ENCODE measurements at places on chromosomes 1 and 21.

DNA sequence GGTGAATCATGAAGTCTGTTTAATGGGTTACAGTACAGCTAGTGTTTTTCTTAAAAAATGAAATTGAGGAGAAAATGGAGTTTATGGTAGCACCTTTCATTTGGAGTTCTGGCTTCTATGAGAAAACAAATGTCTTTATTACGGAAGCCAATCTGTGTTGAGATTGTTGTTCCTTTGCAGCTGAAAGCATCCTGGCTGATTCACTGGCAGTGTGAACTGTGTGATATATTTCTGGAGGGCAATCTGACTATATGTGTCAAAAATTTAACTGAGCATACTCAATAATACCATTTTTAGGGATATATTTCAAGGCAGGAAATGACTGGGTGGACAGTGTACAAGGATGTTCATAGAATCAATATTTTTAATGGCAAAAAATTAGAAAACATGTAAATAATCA, 46.6 kb upstream of the LYST start:
- no peak for DNase-seq

GRCh38 chr1:21909787-21910503, 27.2 kb downstream of the HSPG2 start:
- DNase-seq: no peak

DNA sequence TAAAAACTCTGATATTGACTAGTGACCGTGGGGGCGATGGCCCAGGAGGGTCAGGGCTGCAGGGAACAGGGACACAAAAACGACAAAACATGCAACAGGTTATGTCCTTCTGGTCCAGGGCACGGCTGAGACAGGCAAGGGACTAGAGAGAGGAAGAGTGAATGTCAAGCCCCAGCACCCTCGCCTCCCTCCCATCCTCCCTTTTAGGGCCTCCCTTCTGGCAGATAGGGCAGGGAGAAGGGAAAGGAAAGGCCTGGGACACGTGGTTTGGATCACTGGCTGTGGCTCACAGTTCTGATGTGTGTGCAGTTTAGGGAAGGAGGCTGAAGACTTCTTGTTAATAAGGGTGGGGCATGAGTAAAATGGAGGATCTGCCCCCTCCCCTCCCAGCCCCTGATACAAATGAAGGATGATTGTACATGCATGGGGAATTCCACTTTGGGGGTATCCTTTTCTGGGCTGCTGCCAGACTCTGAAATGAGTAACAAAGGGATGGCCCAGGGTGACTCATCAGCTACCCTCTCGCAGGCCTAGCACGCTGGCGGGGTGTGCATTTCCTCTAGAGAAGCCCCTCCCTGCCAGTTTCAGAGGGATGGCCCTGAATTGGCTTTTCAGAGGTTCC, 14.2 kb downstream of the CAPN2 start:
- no peak for DNase-seq

GRCh38 chr1:219413536-219413935, 199.4 kb downstream of the ZC3H11B start:
- no peak for DNase-seq

- no peak for DNase-seq
Observed at GRCh38 chr1:15341634-15342407, 67.9 kb upstream of the EFHD2 start.

DNA sequence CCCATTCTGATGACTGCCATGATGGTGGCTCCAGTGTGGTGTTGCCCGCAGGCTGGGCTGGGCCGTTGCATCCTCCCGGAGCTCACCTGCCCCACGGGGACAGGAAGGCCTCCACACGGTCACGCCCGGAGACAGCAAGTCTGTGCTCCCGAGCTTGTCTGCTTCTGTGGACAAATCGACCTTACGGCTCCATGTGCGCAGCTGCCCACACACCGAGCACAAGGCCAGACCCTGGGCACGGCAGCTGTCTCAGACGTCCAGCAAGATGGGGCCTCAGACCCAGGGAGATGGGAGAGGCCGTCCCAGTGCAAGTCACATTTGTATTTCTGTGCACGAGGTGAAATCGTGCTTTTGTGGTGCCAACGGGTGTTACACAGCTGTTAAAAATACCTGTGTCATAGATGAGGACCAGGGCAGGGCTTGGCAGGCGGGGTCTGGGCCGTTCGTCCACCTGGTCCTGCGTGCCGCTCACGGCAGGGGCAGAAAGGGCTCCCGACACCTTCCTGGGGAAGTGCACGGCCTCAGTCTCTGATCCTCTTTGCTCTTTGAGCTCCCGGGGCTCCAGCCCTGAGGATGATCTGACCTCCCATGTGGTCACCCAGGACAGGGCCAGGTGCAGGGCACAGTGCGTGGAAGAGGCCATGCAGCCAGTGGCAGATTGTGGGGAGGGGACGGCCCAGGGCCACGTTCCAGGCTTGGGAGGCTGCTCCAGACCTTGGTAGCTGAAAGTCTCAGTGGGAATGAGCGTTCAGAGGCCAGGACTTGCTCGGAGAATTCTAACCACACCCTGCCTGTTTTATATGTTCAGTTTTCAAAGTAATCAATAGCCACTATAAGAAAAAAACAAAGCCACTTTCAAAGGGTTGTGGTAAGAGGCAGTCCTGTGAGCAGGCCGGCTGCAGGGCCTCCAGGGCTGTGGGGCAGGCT, 13.5 kb downstream of the COL6A1 start:
- DNase-seq: no peak

DNA sequence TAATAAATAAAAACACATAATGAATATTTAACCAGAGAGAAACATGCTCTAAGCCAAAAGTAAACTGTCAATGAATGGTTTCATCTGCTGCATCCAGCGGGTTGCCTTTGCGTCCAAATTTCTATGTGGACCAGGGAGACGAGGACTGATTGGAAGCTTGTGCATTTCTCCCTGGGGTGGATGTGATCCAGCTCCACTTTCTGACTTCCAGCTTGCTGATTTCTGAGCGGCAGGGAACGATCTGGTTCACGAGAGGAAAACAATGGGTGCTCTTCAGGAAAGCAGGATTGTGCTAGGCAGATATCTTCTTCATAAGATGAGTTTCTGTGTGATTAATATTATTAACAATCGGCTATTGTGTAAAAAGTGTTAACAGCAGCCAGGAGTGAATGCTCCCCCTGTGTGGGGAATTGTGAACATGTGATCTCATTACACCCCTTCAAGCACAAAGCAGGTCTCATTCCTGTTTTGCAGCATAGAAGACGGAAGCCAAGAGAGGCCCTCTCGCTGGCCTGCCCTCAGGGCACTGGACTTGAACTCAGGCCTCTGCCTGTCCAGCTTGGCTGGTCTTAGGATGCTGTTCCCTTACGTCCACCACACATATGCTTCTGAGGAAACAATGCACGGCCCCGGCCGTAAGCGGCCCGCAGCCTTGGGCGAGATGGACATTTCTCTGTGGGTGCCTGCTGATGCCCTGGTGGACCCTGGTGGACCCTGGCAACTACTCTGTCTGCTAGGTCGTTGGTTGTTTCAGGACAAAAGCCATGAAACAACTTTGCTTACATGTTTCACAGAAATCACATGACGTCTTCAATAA, 183.4 kb upstream of the C1orf174 start:
- DNase-seq: no peak

DNA sequence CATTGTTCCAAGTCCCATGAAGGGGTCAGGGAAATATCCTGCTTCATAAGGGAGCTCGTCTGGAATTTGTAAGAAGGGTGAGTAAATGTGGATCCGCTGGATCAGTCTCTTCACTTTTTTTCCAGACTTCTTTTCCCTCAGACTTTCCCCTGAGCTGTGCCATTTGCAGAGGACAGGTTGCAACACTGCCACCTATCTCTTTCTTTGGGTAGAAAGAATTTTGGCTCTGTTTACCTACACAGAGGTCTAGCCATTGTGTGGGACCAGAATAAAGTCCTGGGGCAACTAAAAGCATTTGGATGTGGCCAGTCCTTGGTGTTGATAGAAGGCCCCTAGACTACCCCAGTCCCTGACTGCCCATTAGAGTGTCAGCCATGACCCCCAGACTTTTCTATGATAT, 1146.7 kb upstream of the PRMT6 start:
- no peak for DNase-seq

DNA sequence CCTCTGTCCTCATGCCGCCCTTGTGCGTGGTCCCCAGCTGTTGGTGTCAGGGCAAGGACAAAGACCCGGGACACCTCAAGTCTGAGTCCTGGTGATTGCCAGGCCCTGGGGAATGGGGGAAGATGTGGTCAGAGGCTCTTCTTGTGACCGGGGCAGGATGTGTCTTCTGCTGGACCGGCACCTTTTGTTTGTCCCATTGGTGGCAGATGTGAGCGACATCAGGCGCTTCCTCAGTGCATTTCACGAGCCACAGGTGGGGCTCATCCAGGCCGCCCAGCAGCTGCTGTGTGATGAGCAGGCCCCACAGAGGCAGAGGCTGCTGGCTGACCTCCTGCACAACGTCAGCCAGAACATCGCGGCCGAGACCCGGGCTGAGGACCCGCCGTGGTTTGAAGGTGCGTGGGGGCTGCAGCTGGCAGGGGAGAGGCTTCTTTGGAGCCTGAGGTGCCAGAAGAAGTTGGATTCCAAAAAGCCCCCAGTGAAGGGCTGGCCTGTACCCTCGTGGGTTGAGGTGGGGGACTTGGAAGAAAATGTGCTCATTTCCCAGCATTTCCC, 8.4 kb downstream of the DFFB start:
- no peak for DNase-seq

- DNase-seq: no peak
Observed at GRCh38 chr1:25245809-25246599, 1.2 kb downstream of the RSRP1 start.

GRCh38 chr21:31675960-31676359, 16.5 kb downstream of the SOD1 start:
- DNase-seq: no peak

DNA sequence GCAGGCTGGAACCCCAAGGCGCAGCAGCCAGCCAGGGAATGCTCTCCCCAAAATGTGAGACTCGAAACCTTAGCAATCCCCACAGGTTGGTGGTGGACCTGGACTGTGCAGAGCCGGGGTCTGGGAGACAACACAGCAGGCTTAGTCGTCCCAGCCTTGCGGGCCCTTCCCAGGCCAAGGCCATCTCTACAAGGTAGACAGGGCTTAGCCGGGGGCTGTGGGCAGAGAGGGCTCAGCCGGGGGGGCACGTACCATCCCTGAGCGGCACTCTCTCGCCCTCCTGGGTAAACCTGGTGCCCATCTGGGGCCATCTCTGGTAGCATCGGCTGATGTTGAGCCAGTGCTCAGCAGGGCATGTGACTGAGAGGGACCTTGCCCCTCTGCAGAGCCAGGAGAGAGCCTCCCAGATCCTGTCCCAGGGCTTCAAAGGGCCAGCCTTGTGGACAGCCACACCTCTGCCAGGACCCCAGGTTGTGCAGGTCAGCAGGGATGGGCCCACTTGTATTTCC, 2.2 kb upstream of the ACTRT2 start:
- DNase-seq: no peak

- DNase-seq: no peak
Observed at GRCh38 chr1:159214149-159214760, 9.6 kb downstream of the ACKR1 start.

DNA sequence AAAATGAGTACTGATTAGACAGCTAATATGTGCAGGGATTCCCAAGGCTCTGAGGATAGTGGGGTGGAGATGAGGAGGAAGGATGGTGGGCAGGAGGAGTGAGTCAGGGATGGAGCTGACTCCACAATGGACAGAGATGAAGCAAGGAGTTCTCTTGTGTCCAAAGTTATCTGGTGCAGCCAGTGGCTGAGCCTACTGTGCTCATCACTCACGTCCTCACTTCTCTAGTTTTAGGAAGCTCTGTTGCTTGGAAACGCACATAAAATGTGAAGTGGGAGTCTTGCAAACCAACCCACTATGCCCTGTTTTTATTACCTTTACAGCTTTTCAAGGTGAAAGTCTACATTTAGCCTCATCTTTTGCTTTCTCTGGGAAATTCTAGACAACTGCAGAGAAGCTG, 36.5 kb upstream of the SAMD13 start:
- DNase-seq: no peak

GRCh38 chr1:170562646-170563338, 30.8 kb downstream of the GORAB start:
- DNase-seq: peak; percentile 14

Measured in left renal pelvis (tissue), 4 donors.